Colonic mucosa (tissue), 4 donors: ENCODE measurements at places on chromosomes 1 and 21. TPM values are rescaled to one million over a fixed set of nuclear protein-coding genes. Genes with fewer than 3 reads are reported as not detected.

GRCh38 chr1:199759268-199759730 is 268.2 kb upstream of the NR5A2 start:
- no peak for DNase-seq

- no peak for DNase-seq
Observed at GRCh38 chr1:24300971-24301784, 18.0 kb upstream of the GRHL3 start.

DNA sequence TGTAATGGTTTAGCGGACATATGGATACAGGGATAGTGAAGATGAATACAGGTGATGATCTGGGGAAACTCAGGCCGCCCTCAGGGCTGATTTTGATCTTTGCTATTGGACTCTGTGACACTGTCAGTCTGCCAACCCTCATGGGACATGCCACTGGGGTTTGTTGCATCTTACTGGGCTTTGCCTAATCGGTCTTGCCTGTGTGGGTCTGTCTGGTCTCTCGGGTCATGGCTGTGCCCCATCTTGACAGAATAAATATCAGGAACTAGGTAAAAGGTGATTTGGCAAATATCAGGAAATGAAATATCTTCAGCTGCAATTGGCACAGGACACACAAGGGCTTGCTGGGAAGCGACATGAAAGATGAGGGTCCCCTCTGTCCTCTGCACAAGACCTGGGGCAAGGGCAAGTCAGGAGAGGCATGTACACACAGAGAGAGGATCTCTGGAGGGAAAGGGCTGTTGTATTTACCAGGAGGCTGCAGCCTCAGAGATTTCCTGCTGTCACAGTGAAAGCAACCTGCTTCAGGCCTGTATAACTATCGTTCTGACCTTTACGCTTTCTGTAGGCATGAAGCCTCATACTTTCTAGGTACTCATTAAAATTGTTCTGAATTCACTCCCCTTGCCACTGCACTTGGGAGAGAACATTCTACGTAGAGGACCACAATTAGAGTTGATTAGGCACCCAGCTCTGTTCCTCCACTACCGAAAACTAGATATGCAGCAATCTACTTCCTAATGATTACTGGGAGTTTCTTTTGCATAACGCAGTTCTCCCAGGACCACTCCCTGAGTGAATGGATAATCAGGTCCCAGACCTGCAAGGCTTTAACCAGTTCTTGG is 52.0 kb upstream of the GADD45A start:
- DNase-seq: peak; percentile 50

DNA sequence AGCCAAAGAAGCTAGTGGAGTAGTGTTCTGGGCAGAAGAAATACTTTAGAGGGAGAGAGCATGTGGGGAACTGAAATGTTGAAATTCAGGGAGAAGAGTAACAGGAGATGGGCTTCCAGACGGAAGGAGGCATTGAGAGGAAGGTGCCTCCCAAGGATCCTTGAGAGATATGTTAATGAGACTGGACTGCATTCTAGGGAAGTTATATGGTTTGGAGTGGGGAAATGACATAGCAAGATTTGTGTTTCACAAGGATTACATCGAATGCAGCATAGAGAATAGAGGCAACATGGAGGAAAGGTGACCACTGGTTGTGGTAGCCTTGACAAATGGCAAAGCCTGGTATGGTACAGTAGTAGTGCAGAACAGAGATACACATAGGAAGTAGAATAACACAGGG is 160.5 kb upstream of the HMCN1 start:
- no peak for DNase-seq

PTGER3 gene
- 1.2 TPM for total RNA-seq

TNNT2 gene
- total RNA-seq: 4.2 TPM

DNA sequence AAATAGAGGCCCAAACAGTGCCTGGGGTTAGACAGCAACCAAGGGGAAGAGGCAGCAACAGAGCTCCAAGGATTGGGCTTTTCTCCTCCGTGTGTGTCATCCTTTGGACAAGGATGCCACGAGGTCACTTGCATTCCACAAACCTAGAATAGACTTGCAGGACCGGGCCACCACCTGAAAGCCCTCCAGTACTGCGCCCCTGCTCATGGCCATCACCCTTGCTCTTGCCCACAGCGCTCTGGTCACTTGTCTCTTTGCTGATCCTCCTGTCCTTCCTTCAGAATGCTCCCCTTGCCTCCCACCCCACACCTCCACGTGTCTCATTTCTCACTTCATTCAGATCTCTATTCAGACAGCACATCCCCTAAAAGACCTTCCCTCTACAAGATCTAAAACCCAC is 247.4 kb downstream of the MATN1 start:
- no peak for DNase-seq

DNA sequence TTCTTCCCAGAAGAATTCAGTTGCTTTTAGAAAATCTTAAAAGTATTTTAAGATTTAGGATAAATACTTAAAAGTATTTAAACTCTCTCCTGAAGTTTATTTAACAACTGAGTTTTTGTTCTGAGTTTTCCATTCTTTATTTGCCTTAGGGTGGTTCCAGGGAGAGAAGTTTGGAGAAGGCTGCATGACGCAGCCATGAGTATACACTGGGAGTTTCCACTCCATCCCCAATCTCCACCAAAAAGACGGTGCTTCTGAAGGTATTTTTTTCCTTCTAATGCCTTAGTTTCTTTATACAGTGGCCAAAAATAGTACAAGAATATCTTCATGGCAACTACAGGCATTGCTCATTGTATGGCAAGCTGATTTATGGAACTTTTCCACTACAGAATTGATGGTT is 122.7 kb downstream of the ST6GALNAC5 start:
- no peak for DNase-seq

GRCh38 chr1:211332830-211333229 is 6.2 kb downstream of the TRAF5 start:
- no peak for DNase-seq

HSF2BP gene
- total RNA-seq: not detected

SERTAD4 gene
- total RNA-seq: 4.6 TPM

- no peak for DNase-seq
Observed at GRCh38 chr1:60108196-60108595, 34.6 kb upstream of the C1orf87 start.

DNA sequence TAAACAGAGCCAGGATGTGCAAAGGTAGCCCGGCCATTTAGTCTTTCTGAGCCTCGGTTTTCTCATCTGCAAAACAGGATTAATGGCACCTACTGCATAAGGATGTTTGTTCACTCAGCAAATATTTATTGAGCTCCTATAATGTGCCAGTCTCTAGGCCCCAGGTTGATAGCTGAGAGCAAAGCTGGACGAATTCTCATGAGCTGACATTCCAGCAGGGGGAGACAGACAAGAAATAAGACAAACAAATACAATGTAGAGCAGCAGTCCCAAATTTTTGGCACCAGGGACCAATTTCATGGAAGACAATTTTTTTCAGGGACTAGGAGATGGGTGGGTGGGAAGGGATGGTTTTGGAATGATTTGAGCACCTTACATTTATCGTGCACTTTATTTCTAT is 74.3 kb upstream of the PAX7 start:
- DNase-seq: no peak

DNA sequence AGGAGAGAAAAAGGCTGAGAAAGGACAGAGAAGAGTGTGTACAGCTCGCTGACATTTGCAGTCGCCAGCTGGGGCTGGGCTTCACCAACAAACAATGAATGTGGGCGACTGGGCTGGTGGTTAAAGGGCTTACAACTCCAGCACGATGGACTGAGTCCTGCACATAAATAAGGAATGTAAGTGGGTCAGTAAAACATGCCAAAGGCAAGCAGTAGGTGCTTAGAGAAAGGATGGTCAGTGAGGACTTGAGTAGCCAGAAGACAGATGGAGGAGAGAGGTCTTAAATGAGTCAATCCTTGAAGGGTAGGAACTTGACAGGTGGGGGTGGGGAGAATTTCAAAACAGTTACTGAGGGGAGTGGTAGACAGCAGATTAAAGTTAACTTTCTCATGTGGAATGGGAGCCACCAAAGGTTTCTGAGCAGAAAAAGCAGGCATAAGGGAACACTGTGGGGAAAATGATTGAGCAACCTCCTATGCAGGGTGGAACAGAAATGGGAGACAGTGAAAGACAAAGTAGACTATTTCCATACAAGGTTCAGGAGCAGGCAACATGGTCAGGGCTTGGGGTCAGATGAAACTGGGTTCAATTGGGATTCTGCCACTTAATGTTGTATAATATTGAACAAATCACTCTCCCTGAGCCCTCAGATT is 37.4 kb downstream of the GADD45A start:
- DNase-seq: no peak

GRCh38 chr21:41407541-41408460 is 18.2 kb upstream of the MX1 start:
- no peak for DNase-seq

DNA sequence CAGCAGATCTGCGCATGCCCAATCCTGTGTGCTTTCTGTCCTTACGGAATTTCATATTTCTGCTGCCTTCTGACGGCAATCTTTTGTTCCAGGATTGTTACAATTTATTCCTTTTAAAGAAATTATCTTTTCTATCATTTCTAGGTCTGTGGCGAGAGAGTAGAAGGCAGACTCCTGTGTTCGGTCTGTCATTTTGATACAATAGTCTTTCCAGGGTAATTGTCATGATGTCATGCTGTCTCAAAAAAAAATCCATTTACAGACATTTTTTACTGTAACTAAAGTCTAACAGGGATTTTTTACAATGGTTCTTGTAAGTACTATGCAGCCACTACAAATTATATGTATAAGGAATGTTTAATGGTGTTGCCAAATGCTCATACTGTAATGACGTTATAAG is 9.0 kb upstream of the KRTAP7-1 start:
- no peak for DNase-seq

DNA sequence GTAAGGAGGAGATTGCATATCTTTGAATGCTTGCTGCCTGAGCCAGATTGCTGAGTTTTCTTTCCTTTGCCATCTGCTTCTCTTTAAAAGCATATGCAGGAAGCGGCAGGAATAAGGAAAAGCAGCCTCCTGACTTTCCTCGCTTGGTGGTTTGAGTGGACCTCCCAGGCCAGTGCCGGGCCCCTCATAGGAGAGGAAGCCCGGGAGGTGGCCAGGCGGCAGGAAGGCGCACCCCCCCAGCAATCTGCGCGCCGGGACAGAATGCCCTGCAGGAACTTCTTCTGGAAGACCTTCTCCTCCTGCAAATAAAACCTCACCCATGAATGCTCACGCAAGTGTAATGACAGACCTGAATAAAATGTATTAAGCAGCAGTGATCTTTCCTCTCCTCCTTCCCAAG is 1.5 kb downstream of the CORT start:
- DNase-seq: no peak

GRCh38 chr1:42756956-42757891 is 9.6 kb downstream of the P3H1 start:
- no peak for DNase-seq

- DNase-seq: no peak
Observed at GRCh38 chr1:176770066-176770465, 307.1 kb downstream of the PAPPA2 start.

GRCh38 chr1:234842726-234843641 is 233.0 kb upstream of the IRF2BP2 start:
- DNase-seq: no peak

UTS2 gene
- total RNA-seq: 0.20 TPM

DNA sequence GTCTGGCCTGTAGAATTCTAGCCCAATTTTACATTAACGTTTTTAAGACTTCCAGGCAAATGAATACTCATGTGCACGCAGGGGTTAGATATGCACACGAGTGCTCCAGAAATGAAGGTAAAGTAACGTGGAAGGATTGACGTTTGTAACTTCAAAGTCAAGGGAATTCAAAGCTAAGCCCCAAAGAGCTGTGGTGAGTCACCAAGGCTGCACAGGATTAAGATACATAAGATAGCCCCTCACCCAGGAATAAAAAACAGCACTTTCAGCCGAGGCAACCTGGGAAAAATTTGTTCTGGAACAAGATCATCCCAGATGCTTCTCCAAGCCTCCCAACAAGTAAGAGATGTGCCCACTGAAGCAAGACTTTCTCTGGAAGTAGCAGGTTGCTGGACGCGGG is 259.6 kb upstream of the PLXNA2 start:
- DNase-seq: no peak

AGO1 gene
- 27.7 TPM for total RNA-seq

ESPN gene
- total RNA-seq: 74.3 TPM

WLS gene
- 88.3 TPM for total RNA-seq

GRCh38 chr1:8214501-8215173 is 103.3 kb upstream of the SLC45A1 start:
- no peak for DNase-seq

S100A8 gene
- 0.79 TPM for total RNA-seq

SLC9C2 gene
- not detected for total RNA-seq

DNA sequence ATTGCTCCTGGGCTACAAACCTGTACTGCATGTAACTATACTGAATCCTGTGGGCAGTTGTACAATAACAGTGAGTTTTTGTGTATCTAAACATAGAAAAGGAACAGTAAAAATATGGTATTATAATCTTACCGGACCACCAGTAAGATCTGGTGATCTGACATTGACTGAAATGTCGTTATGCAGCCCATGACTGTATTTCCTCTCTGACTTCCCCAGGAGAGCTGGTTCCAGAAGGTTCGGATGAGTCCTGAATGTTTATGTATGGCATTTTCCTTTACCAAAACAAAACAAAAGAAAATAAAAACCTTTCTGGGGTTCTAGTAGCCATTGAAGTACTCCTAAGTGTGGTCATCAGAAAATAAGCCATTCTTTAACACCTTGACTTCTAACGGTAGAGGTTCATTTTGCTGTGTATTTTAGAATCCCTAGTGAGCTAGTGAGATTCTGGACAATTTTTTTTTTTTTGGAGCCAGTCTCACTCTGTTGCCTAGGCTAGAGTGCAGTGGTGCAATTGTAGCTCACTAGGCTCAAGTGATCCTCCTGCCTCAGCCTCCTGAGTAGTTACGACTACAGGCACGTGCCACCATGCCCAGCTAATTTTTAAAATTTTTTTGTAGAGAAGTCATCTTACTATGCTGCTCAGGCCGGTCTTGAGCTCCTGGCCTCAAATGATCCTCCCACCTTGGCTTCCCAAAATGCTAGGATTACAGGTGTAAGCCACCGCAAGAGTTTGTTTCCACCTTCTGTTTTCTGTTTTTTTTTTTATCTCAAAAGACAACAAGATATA is 27.7 kb downstream of the UBE4B start:
- no peak for DNase-seq

DNA sequence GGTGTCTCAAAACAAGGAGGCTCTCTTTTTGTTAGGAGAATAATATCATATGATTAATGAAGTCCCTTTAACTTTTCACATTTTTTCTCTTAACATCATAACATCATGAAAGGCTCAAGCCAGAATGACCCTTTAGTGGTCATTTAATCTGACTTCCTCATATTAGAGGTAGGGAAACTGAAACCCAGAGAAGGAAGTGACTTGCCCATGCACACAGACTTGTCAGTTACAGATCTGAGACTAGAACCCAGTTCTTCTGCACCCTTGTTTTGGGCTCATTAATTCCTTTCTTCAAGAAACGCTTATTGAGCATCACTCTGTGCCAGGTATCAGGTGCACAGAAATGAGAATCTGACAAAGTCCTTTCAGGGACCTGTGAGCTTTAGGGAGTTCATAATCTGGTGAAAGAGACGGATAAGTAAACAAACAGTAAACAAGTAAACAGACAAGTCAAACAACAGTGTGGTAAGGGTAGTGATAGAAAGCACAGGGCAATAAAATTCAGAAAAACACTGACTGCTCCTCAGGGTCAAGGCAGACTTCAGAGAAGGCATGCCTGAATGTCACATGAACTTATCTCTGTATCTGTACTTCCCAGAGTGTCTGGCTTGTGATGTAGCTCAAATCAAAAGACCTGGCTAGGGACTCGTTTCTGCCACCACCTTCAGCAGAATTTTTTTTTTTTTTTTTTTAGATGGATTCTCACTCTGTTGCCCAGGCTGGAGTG is 38.3 kb upstream of the OSBPL9 start:
- DNase-seq: no peak

GRCh38 chr1:81874461-81874860 is 73.7 kb downstream of the ADGRL2 start:
- no peak for DNase-seq

ROR1 gene
- 6.8 TPM for total RNA-seq

- DNase-seq: no peak
Observed at GRCh38 chr1:87956072-87956471, 627.4 kb downstream of the LMO4 start.
